ENCODE measurements at places on chromosomes 3 and 15.

GRCh38 chr3:146750196-146750595, 145.1 kb upstream of the PLSCR5 start:
- no peak for DNase-seq

GRCh38 chr15:31869686-31870307, 160.5 kb upstream of the CHRNA7 start:
- DNase-seq = no peak

DNA sequence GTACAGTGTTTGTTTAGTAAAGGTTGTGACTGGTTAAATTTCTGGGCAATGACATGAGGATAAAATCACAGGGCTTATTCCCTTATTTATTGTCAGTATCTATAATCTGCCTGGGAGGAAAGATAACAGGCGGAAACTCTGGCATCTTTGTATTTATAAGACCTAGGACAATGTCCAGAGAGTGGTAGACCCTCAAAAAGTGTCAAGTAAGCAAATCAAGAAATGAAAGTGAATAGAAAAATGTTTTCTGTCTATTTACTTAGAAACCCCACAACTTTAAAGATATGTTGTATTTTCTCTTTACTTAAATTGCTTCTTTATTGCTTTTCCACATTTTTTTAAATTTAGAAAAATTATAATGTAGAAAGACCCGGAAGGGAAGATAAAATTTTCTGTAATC, 544.6 kb downstream of the EDEM1 start:
- DNase-seq = no peak

DNA sequence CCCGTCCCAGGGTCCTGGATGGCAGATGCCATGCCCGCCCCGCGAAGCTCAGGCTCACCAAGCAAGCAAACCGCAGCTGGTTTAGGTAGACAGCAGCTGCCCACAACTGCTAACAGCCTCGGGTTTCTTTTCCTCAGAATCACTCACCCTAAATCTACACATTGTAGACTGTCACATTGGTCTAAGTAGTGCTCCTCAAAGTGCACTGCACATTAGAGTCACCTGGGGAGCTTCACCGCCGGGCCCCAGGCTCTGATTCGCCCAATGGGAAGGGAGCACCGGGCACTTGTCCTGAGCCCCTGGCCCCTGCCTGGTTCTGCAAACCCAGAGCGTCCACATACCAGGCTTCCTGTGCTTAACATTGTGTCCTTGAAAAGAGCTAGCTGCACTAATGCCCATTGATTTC, 752 bp downstream of the OCA2 start:
- DNase-seq = no peak

GRCh38 chr3:149315694-149316093, 17.7 kb downstream of the TM4SF18 start:
- no peak for DNase-seq

GRCh38 chr15:57015897-57016296, 97.5 kb downstream of the TCF12 start:
- no peak for DNase-seq

- DNase-seq = no peak
Observed at GRCh38 chr15:68792901-68793766, 27.6 kb downstream of the ANP32A start.
